ENCODE measurements at places on chromosomes 16 and 17.

DNA sequence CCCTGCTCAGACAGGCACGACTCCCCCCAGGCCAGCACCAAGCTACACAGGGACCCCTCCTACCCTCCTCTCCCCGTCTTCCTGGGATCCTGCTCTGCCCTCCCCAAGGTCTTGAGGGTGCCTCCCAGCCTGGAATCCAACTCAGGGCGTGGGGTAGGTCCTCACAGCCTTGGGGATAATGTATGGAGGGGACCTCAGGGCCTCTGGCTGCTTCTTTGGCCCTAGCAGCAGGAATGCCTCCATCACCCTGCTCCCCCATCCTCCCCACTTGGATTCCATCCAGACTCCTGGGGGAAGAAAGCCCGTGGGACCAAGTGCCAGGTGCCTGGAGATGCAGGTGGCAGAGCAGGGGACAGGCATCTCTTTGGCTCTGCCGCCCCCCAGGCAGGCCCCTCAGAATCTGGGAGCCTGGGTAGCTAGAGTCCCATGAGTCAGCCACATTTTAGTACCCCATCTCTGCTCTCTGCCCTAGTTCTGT, 10.7 kb upstream of the STAC2 start:
- DNase-seq, result no peak

- no peak for DNase-seq
Measured at GRCh38 chr17:39573447-39574298, 34.0 kb downstream of the NEUROD2 start.

- DNase-seq, result no peak
Measured at GRCh38 chr17:34760931-34761495, 181.6 kb downstream of the TMEM132E start.

DNA sequence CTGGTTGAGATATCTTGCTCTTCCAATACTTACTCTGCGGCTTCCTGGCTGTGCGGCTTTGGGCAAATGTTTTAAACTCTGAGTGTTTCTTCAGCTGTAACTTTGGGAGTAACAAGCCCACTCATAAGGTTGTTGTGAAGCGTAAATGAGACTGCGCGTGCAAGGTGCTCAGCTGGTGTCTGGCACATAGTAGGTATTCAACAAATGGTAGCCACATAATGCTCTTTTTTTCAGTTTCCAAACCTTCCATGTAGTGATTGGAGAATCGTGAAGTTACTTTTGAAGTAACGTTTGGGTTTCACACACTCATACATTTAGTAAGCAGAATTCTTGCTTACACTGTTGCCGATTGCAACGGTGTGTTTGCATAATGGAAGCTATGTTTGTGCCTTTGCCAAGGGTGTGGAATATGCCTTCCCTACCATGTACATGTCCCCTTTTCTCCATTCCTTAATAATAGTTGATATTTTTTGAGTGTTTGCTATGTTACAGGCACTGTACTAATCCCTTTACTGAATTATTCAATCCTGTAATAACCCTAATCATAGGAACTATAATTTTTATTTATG, 829 bp downstream of the DHRS7B start:
- DNase-seq, result no peak

GRCh38 chr17:13374203-13375143, 227.3 kb downstream of the HS3ST3A1 start:
- DNase-seq, result no peak

DNA sequence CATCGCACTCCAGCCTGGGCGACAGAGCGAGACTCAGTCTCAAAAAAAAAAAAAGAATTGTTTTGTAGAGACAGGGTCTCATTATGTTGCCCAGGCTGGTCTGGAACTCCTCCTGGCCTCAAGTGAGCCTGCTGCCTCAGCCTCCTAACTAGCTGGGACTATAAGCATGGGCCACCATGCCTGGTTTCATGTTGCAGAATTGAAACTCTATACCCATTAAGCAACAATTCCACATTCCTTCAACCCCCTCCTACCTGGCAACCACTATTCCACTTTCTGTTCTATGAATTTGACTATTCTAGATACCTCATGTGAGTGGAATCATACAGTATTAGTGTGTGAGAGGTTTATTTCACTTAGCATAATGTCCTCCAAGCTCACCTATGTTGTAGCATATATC, 24.5 kb downstream of the RNF135 start:
- DNase-seq, result no peak

DNA sequence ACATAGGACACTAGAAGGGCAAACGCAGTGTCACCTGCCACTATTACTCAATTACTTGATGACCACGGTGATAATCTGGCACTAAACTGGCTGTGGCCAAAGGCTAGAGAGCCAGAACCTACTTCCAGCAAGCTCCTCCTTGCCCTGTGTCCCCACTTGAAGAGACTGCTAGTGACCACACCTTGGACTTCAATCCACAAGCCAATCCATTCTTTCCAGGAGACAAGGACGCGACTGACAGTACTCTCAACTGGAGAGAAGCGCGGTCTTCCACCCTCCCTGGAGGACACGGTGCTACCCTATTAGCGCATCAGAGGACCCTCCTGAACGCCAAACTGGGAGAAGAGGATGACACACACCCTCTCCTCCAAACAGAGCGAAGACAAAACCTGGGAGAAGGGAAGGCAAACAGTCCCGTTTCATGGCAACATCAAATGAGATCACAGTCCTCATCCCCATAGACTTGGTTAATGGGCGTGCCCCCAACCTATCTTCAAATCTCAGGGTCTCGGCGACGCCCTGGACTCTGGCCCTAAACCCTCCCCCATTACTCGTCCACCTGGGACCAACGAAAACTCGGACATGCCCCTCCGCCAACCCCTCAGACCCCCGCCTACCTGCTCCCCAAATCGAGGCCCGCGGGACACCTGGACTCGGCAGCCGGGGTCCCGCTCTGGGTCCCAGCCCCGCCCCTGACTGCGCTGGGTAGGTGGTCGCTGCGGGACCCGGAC, 508 bp downstream of the FLCN start:
- DNase-seq, result no peak

DNA sequence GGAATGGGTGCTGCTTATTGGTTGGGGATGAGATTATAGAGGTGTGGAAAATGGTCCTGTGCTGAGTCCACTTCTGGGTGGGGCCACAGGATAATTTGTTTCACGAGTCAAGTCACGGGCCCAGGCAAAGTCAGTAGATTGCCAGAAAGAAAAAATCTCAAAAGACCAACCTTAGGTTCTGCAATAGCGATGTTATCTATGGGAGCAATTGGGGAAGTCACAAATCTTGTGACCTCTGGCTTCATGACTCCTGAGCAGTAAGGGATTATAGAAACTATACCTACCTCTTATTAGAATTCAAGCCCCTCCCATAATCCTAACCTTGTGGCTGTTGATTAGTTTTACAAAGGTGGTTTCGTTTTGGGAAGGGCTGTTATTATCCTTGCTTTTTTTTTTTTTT, 31.4 kb downstream of the WWP2 start:
- DNase-seq, result no peak

GRCh38 chr17:18992454-18993130, 12.0 kb downstream of the FAM83G start:
- no peak for DNase-seq

- no peak for DNase-seq
Measured at GRCh38 chr17:66675991-66676371, 158.9 kb upstream of the CACNG5 start.

GRCh38 chr16:54460263-54460860, 173.8 kb upstream of the IRX3 start:
- DNase-seq, result no peak

- DNase-seq, result no peak
Measured at GRCh38 chr16:69820926-69821541, 58.9 kb downstream of the WWP2 start.

- no peak for DNase-seq
Measured at GRCh38 chr16:2425008-2425518, 4.2 kb upstream of the CCNF start.

DNA sequence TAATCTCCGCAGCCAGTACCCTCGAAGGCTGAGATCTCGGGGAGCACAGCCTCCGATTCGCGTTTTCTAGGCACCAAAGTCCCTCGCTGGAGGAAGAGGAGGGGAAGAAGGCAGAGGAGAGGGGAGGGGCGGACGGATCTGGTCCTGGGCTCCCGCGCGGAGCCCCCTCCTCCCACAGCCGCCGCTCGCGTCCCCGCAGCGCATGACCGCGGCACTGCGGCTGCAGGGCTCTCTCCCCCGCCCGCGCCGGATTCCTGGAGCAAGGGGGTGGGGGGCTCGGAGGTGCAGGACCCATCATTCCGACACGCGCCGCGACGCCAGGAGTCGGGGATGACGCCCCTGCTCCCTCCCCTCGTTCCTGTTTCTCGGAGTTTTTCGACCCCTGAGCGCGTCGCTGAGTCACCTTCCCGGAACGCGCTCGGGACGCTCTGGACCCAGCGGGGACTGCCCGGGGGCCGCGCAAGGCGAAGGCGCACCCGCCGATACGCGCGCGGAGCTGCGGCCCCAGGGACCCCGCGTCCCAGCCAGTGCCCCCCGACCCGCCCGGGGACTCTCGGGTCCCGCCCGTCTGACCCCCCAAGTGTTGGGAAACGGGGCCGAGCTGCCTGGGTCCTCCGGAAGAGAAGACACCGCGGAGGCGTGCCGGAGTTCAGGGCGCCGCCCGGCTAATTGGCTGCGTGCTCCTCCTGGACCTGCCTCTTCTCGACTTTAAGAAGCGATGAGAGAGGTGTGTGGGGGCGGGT, 1.4 kb upstream of the SPHK1 start:
- DNase-seq, result peak; percentile 86

DNA sequence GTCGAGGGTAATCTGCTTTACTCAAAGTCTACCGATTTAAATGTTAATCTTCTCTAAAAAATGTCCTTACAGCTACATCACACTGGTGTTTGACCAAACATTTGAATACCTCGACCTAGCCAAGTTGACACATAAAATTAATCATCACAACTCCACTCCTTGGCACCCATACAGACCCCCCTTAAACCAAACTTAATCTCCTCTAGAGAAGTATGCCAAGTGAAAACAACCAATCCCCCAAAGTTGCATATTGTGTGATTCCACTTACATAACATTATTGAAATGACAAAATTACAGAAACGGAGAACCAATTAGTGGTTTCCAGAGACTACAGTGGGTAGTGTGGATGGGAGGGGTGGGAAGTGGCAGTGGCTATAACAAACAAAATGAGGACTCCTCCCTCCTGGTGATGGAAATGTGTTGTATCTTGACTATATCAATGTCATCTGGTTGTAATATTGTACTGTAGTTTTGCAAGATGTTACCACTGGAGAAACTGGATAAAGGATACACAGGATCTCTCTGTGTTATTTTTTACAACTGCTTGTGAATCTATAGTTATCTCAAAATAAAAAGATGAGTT, 39.4 kb downstream of the CAPNS2 start:
- no peak for DNase-seq

DNA sequence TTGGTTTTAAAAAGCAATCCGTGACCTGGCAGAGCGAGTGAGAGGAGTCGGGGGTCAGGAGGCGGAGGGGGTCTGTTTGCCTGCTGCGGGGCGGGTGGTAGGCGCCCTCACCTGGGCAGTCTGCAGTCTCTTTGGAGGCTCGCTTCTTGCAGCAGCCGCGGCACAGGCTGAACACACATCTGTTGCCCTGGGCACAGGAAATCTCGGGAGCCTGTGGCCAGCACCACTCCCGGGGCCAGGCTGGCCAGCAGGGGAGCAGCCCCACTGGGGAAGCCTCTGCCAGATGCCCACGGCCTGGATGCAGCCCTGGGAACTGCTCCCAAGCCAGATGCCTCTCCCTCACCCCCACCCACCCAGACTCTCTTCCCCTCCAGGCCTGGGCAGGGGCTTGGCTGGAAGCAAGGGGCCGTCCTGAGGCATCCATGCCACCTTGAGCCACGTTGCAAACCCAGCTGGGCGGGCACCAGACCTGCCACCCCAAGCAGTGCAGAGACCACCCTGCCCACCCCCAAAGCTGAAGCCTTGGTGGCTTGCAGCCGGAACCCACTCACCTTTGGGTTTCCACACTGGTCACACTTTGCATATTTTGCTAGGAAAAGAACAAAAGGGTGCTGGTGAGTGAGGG, 6.6 kb downstream of the GPS1 start:
- no peak for DNase-seq

Measured in natural killer cell treated with Interleukin-12 subunit alpha and Interleukin-12 subunit beta and Interleukin-15 and Interleukin-18, amount 100 ng/mL, for 72 hours (primary cell).